Activated naive CD4-positive, alpha-beta T cell (primary cell): ENCODE measurements at places on chromosomes 7 and 10.

- no peak for DNase-seq
These were observed 18.2 kb upstream of the C10orf53 start for GRCh38 chr10:49661140-49661856.

- no peak for DNase-seq
These were observed 117.4 kb upstream of the POM121L12 start for GRCh38 chr7:52917982-52918578.

DNA sequence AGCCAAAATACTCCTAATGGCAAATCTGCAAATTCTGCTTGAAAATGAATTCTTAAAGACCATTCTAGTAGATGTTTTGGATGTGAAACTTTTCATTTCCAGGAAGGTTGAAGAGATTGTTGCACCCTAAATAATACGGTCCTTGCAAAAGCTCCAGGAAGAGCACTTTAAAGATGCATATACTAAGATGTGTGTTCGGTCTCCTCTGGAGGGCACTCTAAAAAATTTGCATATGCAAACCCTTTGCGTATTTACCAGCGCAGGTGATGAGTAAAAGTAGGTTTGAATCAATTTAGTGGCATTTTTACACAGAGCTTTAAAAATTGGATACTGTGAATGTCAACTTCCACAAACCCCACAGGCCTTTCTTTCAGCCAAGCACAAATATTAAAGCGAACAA lies 378.1 kb upstream of the SORCS1 start:
- DNase-seq = no peak

DNA sequence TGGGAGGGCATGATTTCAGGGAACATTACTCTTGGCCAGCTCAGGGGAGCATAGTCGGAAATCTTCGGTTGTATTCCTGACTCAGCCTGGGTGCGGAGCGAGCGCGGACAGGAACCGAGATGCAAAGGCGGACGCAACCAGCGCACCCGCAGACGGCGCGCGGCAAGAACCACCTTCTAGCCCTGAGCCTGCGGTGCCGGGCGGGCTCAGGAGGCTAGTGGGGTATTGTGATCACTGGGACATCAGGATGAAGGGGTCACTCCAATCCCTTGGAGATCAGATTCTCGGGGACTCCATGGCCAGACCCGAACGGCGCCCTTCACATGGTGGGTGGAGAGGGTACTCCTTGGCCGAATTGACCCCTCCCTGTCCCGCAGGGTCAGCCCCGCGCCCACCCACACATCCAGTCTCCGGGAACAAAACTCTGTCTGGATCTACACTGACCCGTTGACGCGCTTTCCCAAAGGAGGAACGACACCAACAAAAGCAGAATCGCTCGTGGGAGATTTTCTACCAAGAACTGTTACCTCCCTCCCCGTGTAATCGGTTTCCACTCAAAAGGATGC lies 730.5 kb downstream of the ZWINT start:
- DNase-seq = no peak

GRCh38 chr7:107267138-107267537 lies 98.3 kb downstream of the HBP1 start:
- DNase-seq = no peak

DNA sequence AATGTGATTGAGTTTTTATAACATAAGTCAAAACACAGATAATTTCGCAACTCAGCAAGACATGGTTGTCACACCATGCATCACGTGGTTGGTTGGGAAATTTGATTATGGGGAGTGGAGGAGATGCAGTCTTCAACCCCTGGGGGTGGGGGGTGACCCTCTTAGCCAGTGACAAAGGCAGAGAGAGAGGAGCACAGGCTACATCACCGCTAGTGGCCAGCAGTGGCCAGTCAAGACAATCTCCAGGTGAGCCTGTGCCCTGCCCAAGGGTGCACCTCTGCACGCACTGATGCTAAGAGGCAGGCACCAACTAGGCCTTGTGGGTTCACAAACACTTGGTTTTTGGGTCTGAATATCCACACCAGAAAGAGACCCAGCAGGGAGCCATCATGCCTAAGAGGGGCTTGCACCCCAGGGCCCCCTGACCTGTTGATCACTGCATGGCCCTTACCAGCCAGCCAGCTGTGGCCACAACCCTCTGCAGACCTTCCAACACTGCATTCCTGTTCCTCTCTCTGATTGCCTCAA lies 244.4 kb downstream of the FANK1 start:
- no peak for DNase-seq

GRCh38 chr7:12074889-12075288 lies 136.2 kb upstream of the TMEM106B start:
- no peak for DNase-seq

GRCh38 chr10:42419789-42420188 lies 218.6 kb downstream of the ZNF33B start:
- DNase-seq = no peak

DNA sequence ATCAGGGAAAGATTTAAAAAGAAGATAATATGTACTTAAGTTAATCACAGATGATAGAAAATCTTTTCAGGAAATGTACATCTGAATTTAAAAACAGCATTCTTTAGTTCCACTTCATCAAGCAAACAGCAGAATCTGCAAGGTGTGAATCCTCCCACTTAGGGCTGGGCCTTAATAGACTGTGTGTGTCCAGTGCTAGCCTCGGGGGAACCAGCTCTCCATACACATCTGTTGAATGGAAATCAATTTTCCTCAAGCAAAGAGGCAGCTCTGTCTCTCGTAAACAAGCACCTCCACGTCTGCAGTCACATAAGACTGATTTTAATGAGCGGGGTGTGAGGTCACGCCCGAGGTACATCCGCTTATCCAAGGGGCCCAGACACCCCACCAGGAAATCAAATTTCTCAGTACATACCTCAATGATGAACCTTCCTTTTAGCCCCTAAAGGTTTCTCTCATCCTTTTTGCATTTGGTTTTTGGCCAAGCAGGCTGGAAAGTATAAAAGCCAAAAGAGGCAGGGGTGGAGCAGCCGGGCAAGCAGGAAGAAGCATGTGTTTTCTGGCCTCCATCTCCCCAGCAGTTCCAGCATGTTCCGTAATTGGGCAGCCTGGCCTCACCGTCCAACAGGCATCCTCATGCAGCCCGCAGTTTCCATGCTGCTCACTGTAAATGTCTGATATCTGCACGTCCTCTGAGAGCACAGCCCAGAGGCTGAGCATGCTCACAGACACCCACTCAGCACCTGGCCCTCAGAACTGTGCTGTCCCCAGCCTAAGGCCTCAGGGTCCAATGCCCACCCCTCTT lies 131.3 kb downstream of the GLI3 start:
- DNase-seq = no peak

GRCh38 chr10:88478256-88478655 lies 104.9 kb downstream of the RNLS start:
- DNase-seq = no peak

GRCh38 chr7:35571611-35572240 lies 123.2 kb downstream of the HERPUD2 start:
- no peak for DNase-seq

GRCh38 chr7:33901847-33902246 lies 3.5 kb upstream of the BMPER start:
- no peak for DNase-seq

DNA sequence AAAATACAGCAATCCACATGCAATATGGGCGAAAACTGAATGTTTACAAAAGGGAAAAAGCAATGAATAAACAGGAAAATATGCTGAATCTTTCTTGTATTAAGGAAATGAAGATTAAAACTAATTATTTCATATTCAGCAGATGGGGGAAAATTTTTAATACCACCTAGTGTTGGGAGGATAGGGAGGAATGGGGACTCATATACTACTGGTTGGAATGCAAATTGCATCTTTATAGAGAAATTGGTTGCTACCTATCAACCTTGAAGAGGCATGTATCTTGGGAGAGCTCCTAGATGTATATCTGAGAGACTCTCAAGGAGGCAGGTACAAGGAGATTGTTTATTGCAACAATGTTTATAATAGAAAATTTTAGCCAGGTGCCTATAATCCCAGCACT lies 101.4 kb downstream of the CREM start:
- DNase-seq = no peak

DNA sequence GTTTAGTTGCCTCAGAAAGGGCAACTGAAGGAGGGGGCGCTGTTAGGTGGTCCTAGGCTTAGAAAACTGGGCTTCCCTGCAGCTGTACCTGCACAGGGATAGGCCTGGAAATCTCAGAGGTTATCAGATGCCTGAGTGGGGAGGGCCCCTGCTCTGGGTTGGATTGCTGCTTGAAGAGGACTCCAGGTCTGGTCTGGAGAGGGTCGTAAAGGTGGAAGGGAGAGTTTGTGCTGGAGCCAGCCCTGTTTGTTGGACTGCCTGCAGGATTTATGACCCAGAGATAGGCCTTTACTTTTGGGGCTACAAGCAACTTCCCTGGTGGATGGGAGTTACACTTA lies 765.9 kb downstream of the GRID1 start:
- no peak for DNase-seq

DNA sequence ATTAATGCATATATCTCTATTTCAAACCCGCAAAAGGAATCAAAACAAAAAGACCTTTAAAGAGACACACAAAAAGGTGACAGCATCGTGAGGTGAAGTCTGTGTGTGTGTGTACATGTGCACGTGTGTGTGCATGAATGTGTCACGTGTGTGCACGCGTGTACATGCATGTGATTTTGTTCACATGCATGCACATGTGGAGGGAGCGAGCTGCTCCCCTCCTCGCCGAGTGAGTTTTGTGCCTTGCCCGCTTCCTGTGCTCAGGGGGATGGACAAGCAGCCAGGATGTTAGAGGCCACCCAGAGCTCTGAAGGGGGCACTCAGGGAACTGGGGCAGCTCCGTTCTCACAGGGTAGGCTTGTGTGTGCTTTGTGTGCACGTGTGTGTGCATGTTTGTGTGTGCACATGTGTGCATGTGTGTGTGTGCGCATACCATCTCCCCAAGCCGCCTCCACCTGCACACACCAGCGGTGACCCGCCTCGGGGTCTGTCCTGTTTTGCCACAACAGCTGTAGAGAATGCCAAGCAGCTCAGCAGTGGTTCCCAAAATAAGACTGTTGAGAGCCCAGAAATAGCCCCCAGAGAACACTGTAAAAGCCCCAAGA lies 191.2 kb downstream of the PTPRN2 start:
- no peak for DNase-seq

- no peak for DNase-seq
These were observed 111.5 kb upstream of the PHYHIPL start for GRCh38 chr10:59064759-59065539.

DNA sequence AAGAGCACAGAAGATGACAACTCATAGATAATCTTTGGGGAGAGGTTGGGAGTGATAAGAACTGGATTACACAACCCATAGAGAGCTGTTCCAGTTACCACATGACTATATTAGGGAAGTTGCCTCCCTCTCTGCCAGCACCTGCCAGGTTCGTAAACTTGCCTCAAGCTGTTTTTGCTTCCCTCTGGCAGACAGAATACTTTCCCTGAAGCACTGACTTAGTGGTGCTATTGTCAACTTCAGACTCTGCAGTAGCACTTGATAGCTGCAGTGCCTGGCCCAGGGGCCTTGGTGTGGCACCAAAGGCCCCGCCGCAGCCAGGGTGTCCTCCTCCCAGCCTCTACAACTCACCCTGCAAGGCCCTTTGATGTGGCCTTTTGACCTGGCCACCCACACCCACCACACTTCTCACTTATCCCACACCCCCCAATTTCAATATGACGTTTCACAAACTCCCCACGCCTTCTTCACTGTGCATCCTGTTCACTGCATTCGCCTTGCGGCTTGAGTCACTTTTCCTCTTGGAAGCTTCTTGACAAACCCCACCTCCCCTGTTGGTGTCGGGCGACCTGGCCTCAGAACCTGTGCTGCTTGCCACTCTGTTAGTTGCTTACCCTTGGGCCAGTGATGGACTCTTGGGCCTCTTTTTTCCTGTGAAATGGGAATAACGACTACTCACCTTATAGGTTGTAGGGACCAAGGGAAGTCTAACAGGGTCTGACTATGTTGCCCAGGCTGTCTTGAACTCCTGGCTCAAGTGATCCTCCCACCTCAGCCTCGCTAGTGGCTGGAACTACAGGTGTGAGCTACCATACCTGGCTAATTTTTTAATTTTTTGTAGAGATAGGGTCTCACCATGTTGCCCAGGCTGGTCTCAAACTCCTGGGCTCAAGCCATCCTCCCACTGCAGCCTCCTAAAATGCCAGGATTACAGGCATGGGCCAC lies 50.2 kb upstream of the PODXL start:
- no peak for DNase-seq

- DNase-seq = no peak
These were observed 283.4 kb downstream of the TFEC start for GRCh38 chr7:115747174-115747573.

DNA sequence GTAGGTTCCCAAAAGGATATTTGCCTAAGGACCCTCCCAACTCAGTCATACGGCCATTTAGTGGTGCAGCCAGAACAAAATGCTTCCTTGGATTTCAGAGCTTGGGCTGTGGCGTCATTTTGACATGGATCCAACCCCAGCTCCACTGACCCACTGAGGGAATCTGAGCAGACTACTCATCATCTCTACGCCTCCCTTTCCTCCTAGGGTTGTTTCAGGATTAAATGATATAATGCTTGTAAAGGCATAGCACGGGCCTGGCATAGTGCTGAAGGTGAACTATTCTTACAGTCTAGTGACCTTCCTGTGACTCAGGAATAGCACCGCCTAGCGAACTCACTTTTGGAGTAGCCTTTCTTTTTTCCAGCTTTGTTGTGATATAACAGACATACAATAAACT lies 70.3 kb upstream of the LOXL4 start:
- no peak for DNase-seq

GRCh38 chr10:130455111-130455695 lies 319.0 kb downstream of the GLRX3 start:
- no peak for DNase-seq

GRCh38 chr7:132108563-132108962 lies 467.7 kb downstream of the PLXNA4 start:
- no peak for DNase-seq

GRCh38 chr10:90218846-90219245 lies 517.5 kb downstream of the KIF20B start:
- no peak for DNase-seq

- no peak for DNase-seq
These were observed 131.2 kb downstream of the GFRA1 start for GRCh38 chr10:116141855-116142254.

DNA sequence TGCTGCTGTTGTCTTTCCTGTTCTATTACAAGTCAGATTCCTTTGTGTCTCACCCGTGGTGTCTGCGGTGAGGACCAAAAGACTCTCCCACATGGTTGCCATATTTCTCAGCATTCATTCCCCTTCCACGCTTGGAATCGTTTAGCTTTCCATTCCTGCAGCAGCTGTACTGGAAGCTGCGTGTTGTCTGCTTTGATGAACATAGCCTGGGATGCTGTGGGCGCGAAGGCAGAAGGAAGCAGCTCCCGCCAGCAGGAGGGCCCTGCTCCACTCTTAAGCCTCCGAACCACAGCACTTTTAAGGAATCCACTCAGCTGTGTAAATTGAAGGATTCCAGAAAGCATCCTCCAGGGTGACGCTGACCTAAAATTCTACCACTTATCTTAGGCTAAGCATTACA lies 303.6 kb upstream of the PITRM1 start:
- no peak for DNase-seq

- peak; percentile 3 for DNase-seq
These were observed 190.4 kb downstream of the DGKI start for GRCh38 chr7:137656227-137656849.

GRCh38 chr10:6059506-6059905 lies 2.7 kb downstream of the IL2RA start:
- no peak for DNase-seq
